Choroid plexus epithelial cell (primary cell): ENCODE measurements at places on chromosomes 13 and 19.

DNA sequence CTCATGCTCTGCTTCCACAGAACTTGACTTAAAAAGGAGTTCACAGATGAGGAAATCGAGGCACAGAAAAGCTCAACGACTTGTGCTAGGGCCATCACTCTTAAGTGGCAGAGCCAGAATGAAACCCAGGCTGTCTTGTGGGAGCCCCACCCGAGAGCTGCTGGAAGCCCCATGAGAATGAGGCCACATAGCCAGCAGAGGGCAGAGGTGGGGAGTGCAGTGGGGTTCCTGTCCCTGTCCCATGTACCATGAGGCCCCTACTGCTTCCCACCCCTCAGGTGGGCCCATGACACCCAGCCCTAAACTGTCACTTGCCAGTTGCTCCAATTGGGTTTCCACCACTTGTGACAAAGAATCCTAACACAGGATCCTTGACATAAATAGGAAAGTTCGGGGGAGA is 175.9 kb downstream of the IRS2 start:
- DNase-seq, result peak; percentile 26

GRCh38 chr19:15534957-15535864 is 26.9 kb downstream of the CYP4F22 start:
- DNase-seq, result no peak

- no peak for DNase-seq
Observed at GRCh38 chr19:3890591-3890990, 10.1 kb downstream of the ATCAY start.

DNA sequence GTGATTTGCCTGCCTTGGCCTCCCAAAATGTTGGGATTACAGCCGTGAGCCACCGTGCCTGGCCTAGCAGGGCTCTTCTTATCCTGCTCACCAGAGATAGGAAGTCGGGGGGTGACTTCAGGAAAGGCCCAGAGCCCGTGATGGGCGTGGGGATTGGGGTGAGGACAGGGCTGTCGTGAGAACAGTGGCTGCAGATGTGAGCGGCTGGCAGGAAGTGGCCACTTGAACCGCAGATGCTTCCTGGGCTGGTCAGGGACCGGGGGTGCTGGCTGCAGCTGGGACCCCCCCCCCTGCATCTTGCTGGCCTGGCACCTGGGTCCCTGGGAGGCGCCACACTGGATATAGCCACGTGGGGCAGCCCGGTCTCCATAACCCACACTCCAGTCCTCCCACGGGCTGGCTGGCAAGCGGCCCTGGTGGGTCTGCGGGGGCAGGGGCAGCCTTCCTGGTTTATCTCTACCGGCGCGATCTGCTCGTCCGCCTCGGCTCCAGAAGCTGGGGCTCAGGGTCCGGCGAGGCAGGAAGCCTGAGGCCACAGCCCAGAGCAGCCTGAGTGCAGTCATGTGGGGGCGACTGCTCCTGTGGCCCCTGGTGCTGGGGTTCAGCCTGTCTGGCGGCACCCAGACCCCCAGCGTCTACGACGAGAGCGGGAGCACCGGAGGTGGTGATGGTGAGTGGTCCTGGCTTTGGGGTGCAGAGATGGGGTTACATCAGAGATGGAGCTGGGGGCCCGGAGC is at the start of gene F2RL3:
TSS of gene F2RL3 (plus strand) at position 371 of the 737 bp plus-strand sequence. CDS start at position 562, 191 bp downstream.
- DNase-seq, result no peak

GRCh38 chr13:43141685-43142084 is 118.3 kb downstream of the DNAJC15 start:
- DNase-seq, result no peak

DNA sequence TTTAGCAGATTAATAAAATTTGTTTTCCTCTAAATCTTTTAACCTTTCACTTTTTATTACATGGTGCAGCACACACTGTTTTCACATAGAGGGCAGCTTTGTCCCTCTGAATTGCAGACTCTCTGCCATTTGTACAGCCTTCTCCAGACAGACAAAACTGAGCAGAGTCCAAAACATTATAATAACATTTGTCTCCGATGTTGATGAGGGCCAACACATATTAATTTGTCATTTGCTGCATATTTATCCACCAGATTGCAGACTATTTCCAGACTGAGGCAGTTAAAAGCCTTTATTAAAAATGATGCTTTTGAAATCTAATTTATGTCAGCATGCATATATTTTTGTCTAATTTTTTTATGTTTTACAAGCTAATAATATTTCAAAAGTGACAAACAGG is 1251.9 kb upstream of the SLC10A2 start:
- peak; percentile 84 for DNase-seq

GRCh38 chr13:33016414-33017322 is at the start of gene KL:
KL (plus strand) TSS chr13:33016423; CDS start chr13:33016441, 18 bp downstream.
- DNase-seq, result no peak

GRCh38 chr13:24629320-24629719 is 50.9 kb upstream of the ATP12A start:
- DNase-seq, result peak; percentile 41

DNA sequence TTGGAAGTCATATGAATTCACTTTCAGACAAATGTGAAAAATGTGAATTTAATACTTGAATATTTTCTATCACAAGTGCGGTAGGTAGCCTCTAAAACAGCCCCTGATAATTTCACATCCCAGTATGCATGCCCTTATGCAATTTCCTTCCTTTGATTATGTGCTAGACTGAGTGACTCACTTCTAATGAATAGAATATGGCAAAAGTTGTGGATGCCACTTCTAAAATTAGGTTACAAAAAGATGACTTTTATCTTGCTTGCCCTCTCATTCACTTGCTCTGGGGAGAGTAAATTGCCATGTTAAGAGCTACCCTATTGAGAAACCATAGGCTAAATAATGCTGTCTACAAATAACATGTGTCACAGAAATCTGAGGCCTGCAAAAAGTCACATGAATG is 402.5 kb upstream of the PCDH9 start:
- DNase-seq, result peak; percentile 16

DNA sequence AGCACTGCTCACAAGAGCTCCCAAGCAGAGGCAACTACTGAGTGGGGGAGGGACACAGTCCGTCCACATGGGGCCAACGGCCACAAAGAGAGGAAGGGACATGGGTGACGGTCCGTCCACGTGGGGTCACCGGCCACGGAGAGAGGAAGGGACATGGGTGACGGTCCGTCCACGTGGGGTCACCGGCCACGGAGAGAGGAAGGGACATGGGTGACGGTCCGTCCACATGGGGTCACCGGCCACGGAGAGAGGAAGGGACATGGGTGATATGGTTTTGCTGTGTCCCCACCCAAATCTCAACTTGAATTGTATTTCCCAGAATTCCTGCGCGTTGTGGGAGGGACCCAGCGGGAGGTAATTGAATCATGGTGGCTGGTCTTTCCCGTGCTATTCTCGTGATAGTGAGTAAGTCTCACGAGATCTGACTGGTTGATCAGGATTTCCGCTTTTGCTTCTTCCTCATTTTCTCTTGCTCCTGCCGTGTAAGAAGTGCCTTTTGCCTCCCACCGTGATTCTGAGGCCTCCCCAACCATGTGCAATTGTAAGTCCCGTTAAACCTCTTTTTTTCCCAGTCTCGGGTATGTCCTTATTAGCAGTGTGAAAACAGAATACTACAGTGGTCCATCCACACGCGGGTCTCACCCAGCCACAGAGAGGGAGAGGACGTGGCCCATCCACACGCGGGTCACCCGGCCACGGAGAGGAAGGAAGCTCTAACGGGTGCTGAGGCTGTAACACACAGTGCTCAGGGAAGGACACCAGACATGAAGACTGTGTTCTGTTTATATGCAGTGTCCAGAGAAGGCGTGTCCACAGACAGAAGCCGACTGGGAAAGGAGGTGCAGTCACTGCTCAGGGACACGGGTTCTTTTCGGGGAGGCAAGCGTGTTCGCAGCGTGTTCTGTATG is 48.5 kb downstream of the GAS6 start:
- DNase-seq, result no peak

DNA sequence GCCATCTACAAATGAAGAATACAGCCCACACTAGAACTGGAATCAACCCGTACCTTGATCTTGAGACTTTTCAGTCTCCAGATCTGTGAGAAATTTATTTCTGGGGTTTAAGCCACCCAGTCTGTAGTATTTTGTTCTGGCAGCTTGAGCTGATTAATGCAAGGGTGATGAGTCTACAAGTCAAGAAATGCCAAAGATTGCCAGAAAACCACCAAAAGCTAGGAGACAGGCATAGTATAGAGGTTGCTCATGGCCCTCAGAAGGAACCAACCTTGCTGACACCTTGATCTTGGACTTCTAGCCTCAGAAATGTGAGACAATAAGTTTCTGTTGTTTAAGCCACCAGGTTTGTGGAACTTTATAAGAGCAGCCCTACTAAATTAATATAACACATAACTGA is 428.2 kb upstream of the KLF12 start:
- no peak for DNase-seq

DNA sequence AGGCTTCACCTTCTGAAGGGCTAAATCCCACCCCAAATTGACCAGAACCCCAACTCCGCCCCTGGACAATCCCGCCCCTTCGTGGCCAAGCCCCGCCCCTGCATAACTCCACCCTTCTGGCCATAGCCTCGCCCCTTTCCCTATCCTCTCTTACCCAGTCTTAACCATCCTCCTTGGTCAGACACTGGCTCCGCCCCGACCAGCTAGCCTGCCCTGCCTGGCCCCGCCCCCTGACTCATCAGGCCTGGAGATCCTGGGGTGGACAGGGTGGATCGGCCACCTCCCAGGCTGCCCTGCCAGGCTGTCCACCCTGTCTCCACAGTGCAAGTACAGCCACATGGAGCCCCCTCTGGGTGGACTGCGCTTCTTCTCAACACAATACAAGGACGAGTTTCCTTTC is 8.0 kb upstream of the ZNF358 start:
- DNase-seq, result peak; percentile 89

- no peak for DNase-seq
Observed at GRCh38 chr13:19817510-19818158, 34.9 kb upstream of the PSPC1 start.

DNA sequence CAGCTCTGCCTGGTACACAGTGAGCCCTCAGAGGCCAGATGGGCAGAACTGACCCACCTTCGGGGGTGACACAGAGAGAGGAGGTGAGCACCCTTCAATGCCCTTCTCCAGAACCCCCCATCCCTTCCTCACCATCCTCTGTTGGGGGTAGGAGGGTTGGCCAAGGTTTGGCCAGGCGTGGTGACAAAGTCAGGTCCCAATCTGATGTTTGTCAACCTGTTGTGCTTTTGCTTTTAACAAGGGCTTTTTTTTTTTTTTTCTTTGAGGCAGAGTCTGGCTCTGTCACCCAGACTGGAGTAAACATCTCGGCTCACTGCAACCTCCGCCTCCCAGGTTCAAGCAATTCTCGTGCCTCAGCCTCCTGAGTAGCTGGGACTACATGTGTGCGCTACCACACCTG is 7.3 kb downstream of the PTGIR start:
- no peak for DNase-seq

- no peak for DNase-seq
Observed at GRCh38 chr13:112012705-112013085, 54.3 kb upstream of the SOX1 start.

- no peak for DNase-seq
Observed at GRCh38 chr19:35086455-35086854, 29.2 kb upstream of the FXYD3 start.

GRCh38 chr19:35085947-35086346 is 29.7 kb upstream of the FXYD3 start:
- no peak for DNase-seq

- peak; percentile 34 for DNase-seq
Observed at GRCh38 chr13:77521194-77521593, 14.3 kb upstream of the SCEL start.

DNA sequence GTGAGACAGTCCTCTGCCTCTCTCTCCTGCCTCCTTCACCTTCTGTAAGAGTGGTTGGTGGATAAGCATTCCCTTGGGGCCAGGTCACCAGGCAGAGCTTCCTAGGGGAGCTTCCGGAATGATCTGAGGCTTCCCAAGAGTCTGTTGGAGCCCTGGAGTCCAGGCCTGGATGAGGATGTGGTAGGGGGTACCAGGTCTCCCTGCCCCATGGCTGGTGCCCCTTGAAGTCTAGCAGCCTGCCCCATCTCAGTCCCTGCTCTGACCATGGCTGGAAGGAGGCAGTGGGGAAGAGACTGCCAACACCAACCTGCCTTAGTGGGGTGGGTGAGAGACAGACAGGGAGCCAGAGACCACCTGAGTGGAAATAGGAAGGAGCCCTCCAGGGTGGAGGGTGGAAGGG is 1316.9 kb downstream of the UQCRFS1 start:
- no peak for DNase-seq

GRCh38 chr13:30656178-30656577 is 38.5 kb downstream of the USPL1 start:
- no peak for DNase-seq

DNA sequence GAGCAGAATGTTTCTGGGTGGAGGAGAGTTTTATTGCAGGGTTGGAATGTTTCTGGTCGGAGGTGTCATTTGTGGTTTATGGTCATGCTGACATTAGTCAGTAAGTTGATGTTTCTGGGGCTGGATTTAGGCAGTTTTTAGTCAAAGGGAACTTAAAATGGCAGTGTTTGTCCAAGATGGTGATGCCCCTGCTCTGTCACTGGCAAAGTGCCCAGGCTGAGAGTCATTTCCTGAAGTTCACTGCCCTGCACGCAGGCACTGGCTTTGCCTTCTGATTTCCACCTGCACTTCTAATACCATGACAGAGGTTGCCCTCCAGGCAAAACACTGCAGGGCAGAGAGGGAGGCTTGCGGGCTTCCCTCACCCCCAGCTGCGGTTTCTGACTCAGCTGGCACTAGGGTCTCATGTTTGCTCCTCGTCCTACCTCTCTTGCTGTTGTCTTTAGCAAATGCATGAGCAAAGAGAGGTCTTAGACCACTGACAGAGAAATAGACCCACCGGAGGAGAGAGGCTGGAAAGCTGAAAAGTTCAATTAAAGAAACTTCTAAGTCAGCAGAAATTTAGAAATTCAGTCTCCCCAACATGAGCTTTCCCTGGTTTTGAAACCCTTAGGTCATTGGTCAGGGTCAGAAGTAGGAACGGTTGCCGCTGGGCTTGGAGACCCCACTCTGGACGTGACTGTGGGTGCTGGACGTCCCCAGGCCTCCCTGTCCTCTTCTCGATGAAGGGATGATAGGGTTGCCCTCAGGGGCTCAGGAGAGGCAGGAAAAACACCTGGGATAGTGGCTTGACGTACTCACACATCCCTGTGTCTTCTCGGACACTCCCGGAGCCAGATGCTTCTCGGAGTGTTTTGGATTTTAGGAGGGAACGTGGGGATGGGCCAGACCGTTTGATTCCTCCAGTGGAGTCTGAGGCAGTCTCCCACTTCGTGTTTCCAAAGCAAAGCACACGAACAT is 26.3 kb downstream of the TMEM255B start:
- DNase-seq, result peak; percentile 53

DNA sequence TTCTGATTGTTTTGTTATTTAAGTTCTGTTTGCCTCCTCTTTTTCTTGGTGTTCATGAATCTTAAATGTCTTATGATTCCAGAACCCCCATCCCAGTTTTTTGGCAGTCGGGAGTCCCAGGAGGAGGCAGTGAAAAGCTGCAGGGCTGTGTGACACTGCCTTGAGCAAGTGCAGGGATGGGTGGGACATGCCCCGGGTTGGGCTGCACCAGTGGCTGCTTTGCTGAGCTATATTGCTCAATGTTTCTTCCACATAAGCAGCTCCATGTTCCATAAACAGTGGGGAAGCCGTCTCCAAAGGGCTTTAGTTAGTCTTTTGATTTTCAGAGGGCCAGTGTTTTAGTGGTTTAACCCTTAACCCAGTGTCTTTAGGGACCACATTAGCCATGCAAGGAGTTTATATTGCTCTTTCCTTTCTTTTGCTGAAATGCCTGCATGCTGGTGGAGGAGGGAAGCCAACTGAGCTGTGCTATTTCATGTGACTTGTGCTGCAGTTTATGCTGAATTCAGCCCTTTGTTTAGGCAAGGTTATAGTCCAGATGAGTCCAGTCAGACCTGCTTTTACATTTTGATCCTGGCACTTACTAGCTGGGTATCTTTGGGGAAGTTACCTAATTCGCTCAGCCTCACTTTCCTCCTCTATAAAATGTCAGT is 13.1 kb downstream of the ATP8A2 start:
- peak; percentile 37 for DNase-seq

- no peak for DNase-seq
Observed at GRCh38 chr13:48258002-48258401, 25.0 kb downstream of the ITM2B start.
